Fibroblast of mammary gland (primary cell): ENCODE measurements at places on chromosomes 16 and 17.

- DNase-seq = peak; percentile 88
These were observed 229.6 kb downstream of the MRTFB start for GRCh38 chr16:14300705-14301168.

- no peak for DNase-seq
These were observed 29.0 kb downstream of the FCSK start for GRCh38 chr16:70483426-70483825.

DNA sequence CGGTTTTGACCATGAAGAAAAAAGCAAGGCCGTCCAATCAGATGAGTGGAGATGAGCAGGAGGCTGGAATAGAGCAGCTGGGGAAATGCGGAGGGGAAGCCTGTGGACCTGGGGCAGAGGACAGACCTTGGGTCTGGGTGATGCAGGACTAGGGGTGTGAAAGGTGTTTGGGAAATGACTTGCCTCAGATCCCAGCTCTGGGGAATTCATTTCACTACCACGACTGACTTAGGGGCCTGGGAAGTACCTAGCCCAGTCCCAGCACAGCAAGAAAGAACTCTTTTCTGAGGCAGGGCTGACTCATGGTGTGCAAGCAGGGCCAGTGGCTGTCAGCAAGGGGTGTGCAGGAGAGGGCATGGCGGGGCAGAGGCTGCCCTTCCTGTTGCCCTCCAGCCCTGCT is 14.8 kb downstream of the DNAI2 start:
- no peak for DNase-seq

- DNase-seq = peak; percentile 73
These were observed 2.1 kb downstream of the CFAP20 start for GRCh38 chr16:58127033-58127556.

DNA sequence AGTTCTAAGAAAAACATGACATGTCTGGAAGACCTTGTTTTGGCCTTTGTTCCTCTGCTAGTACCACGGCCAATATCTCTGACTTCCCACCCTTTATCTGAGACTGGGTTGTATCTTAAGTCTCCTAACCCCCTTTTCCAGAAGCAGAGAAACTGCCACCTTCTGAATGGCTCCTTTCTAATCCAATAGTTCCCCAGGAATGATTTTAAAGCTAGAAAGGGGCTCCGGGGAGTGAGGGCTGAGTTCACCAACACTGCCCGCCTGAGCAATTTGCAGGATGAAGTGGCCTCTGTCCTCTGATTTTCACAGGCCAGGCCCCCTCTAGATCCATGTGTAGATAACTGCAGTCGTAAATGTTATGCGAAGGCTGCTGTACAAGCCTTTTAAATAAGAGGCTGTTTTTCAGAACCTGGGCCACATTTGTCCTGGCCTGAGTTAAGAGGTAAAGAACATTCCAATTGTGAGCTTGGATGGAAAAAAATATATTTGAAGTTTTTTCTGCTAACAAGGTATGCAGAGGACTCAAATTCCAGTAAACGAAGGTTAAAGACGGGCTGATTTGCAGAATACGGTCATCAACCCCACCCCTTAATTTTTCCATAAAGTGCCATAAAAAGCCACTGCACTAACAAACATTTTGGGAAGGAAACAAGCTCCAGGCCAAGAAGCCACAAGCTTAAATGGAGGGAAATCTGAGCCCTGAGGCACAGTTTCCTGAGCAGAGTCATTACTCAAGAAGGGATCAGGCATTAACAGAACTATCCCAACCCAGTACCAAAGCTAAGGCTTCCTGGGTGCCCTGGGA is 117.0 kb upstream of the MAF start:
- no peak for DNase-seq

DNA sequence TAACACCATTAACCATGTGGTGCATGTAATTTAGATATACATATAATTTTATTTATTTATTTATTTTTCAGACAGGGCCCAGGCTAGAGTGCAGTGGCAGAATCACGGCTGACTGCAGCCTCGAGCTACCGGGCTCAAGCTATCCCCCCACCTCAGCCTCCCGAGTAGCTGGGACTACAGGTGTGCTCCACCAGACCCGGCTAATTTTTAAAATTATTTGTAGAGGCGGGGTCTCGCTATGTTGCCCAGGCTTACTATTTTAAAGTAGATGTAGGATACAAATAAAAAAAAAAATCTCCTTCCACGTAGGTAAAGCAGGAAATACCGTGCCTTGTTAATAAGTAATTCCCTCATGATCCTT is 446 bp upstream of the COQ7 start:
- DNase-seq = no peak

- DNase-seq = no peak
These were observed 47.6 kb downstream of the GOSR1 start for GRCh38 chr17:30524847-30525246.

DNA sequence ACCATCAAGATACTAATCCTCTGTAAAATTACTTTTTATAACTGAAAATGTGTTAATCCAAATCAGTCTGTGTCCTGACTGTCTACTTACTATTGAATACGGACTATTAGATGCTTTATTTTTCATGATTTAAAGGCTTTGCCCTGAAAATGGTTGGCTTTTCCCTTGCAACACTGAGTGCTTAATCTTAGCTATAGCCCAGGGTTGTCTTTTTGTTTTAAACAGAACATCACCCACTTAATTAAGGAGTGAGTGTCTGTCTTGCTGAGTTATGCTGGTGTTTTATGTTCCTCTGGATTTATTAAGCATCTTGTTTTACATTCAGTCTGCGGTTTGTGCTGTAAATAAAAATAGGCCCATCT is 11.0 kb downstream of the FTO start:
- DNase-seq = no peak

- DNase-seq = peak; percentile 64
These were observed at the start of gene CORO1A for GRCh38 chr16:30183233-30184095. TSS of gene CORO1A (plus strand) at chr16:30183602. CDS start at chr16:30185210, 1,608 bp downstream.

GRCh38 chr16:79071424-79071823 is 529.1 kb downstream of the MAF start:
- DNase-seq = no peak

DNA sequence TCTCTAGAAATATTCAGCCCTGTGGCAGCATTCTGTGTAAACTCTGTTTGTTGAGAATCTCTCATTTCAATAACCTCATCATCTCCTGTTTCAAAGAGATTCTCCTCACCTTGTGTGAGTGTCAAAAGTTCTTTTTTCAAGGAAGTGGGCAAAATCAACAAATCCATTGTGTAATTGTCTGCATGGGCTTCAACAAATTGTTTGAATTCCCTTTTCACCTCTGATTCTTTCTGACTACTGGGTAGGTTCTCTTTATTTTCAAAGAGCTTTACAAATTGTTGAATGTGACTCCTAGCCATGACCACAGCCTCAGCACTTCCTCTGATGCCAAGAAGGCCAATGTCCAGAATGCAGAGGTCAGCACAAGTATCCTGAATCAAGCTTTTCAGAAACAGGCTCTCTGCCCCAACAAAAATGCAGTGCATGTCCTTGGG is 48.0 kb downstream of the N4BP1 start:
- DNase-seq = peak; percentile 25

- DNase-seq = no peak
These were observed 8.8 kb downstream of the MBTD1 start for GRCh38 chr17:51251010-51251409.

DNA sequence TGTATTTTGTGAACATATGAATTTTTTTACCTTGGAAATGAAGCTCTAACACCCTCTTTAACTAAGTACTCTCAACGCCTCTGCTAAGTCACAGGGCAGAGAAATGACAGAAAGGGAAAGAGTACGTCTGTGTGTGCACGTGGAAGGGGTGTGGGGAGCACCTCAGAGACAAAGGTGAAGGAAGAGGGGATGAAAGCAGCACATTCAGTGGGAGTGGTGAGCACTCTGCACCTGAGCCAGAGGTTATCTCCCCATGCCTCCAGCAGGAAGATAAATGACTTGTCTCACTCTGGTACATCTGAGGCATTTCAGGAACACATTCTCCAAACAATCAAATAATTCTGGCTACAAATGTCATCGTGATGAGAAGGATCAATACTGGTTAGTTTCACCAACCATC is 15.0 kb downstream of the GNA13 start:
- no peak for DNase-seq

- DNase-seq = peak; percentile 88
These were observed 373.7 kb upstream of the SALL1 start for GRCh38 chr16:51524555-51525373.

- DNase-seq = no peak
These were observed 4.9 kb downstream of the ASGR2 start for GRCh38 chr17:7109461-7110322.

DNA sequence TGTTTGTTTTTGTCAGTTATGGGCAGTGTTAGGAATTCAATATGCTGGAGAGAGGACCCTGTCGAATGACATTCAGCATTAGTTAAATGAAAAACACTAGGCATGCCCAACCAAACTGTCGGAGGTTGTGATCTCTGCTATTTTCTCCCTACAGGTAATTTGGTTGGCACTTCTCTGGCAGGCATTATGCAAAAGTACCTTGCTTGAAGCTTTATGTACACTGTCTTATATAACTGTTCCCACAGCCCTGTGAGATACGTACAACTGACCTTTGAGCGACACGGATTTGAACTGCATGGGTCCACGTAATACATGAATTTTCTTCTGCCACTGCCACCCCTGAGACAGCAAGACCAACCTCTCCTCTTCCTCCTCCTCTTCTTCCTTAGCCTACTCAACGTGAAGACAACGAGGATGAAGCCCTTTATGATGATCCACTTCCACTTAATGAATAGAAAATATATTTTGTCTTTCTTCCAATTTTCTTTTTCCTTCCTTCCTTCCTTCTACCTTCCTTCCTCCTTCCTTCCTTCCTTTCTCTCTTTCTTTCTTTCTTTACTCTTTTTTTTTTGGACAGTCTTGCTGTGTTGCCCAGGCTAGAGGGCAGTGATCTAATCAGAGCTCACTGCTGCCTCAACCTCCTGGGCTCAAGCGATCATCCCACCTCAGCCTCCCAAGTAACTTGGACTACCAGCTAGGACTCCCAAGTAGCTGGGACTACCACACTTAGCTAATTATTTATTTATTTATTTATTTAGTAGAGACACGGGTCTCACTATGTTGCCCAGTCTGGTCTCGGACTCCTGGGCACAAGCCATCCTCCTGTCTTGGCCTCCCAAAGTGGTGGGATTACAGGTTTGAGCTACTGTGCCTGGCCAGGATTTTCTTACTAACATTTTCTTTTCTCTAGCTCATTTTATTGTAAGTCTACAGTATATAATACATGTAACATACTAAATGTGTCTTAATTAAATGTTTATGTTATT is 77.3 kb downstream of the WIPI1 start:
- DNase-seq = no peak

GRCh38 chr16:81630635-81631031 is 148.5 kb upstream of the PLCG2 start:
- no peak for DNase-seq

DNA sequence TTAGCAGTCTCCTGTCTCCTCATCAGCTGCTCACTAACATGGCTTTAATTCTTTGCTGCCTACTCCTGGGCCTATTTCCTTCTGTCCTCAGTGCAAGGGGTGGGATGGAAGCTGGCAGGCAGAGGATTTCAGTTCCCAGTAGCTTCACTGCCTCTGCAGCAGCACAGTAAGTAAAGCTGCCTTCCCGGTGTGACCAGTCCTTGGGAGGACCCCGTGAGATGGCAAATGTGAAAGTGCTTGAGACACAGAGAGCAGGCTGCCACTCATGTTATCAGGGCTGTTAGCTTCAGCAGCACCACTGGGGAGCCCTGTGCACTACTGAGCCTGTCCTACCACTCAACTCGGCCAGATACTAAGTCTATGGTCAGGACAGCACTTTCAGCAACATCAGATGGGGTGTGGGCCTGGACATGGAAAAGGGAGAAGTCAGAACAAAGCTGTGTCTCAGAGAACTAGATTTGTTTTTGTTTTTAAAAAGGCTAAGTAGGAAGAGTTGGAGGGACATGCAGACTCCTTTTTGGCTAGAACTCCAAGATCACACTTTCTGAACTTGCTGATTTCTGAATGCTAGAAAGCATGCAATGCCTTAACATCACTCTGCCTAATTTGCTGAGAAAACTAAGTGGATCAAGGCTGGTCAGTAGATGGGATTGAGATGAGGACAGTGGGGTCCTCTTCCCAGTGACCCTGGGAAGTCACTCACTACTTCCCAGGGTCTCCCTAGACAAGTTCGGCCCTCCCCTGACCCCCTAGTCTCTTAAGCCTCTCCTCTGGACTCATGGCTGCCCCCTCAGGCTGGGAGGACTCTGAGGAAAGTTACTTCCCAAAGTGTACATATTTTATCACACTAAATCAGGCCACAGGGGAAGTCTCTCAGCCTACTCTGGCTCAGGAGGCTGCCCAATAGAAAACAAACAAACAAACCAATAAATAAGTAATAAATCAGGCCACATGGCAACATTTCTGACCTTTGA is 1.1 kb downstream of the ACSF2 start:
- DNase-seq = peak; percentile 14

DNA sequence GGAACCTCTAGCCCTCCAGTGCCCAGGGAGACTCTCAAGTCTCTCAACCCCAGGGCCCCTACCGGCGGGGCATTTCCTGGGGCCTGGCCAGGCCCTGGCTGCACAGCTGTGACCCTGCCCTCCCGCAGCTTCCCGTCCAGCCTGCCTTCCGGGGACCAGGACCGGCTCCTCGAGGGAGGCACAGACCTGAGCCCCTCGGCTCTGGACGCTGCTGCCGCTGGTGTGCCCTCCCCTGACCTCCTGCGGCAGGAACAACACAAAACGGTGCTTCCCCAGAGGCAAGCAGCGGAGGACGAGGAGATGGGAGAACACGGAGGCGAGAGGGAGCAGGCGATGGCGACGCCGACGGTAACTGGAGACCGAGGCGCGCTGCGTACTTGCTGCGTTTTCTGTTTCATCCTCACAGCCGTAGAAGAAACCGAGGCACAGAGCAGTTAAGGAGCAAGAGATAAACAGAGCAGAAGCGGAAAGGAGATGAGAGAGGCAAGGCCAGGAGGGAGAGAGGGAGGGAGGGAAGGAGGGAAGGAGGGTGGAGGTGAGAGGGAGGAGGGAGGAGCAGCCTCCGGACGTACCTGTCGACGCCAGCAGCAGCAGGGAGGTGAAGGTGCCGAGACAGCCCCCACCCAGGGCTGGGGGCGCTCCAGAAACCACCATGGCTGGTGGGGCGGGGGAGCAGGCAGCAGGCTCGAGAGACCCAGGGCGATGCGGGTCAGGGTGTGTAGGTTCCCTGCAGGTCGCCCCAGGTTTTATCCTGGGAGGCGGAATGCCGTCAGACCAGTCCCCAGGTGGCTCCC is at the start of gene PRSS22:
Gene PRSS22 (minus strand): TSS at position 720 of the 794 bp plus-strand sequence. CDS start 66 bp downstream, at position 654.
- DNase-seq = no peak

DNA sequence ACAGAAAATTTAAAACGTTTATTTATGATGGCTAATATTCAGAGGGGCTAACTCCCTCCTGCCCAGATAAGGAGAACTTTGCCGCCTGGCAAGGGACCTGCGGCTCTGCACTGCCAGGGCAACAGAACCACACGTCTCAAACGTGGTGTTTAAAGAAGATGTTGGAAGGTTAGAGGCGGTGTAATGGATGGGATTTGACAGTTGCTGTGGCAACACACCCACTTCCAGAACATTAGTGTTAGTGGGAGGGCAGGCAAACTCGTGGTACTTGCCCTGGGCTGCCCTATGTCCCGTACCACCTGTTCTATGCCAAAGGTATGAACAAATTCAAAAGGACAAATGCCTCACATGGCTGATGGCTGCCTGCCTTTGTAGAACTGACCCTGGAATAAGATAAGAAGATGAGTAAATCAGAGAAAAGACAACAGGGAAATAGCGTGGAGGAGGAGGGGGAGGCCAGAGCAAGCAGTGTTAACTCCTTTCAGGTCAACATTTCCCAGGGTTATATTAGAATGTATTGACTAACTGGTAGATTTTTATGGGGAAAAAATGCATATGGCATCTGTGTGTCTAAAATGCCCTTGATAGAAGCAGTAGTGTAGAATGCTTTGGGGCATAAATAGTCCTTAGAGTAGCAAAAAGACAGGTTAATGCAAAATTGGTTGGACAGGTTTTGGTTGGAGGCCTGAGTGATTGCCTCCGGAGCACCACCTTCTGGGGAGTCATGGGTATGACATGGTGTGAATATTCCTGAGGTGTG is 30.8 kb downstream of the HLF start:
- DNase-seq = peak; percentile 55

GRCh38 chr16:57938936-57939871 is 31.7 kb downstream of the CNGB1 start:
- peak; percentile 66 for DNase-seq
